Central memory CD4-positive, alpha-beta T cell (primary cell): ENCODE measurements at places on chromosomes 2 and 18.

DNA sequence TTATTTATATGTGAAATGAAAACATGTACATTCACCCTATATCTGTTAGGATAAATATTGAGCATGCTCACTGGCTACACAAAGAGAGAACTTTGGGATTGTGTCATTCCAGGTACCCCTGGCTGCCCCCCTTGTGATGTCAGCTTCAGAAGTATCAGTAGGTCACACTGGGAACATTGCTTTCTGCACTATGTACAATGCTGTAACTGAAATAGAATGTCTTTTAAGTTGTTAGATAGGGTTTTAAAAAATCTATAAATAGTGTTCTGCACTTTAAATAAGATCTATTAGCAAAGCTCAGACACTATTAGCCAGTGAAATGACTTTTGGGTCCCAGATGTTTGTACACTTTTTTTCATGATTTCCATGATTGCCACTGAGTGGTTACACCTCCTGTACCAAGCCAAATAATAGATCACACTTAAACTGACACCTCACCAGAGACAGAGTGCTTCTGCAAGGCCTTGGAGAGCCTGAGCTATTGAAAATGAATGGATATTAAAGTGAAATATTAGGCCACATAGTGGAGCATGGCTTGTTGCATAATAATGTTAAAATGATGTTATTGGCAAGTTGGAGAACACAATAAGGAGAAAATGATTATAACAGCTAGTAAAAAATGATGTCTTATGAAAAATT is 297.0 kb upstream of the NXPH2 start:
- DNase-seq = no peak

- DNase-seq = no peak
These were observed 1.8 kb downstream of the ORC2 start for GRCh38 chr2:200961674-200962073.

- no peak for DNase-seq
These were observed 29.4 kb upstream of the TSPYL6 start for GRCh38 chr2:54285451-54285850.

DNA sequence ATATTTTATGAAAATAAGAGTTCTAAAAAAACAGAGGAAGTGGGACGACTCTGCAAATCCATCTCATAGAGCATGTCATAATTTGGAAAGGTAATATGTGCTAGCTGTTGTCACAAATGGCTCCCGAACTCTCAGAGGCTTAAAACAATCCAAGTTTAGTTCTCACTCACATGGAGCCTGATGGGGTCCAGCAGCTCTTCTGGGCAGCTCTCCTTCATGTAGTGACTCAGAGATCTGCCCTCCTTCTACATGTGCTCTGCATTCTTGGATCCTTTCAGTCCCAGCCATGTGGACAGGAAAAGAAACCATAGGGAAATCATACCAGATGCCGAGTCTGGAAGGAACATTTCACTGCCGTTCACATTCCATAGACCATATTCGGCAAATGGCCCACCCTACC is 180.1 kb upstream of the APCDD1 start:
- no peak for DNase-seq

- DNase-seq = no peak
These were observed 84.9 kb downstream of the CMPK2 start for GRCh38 chr2:6780765-6781274.

DNA sequence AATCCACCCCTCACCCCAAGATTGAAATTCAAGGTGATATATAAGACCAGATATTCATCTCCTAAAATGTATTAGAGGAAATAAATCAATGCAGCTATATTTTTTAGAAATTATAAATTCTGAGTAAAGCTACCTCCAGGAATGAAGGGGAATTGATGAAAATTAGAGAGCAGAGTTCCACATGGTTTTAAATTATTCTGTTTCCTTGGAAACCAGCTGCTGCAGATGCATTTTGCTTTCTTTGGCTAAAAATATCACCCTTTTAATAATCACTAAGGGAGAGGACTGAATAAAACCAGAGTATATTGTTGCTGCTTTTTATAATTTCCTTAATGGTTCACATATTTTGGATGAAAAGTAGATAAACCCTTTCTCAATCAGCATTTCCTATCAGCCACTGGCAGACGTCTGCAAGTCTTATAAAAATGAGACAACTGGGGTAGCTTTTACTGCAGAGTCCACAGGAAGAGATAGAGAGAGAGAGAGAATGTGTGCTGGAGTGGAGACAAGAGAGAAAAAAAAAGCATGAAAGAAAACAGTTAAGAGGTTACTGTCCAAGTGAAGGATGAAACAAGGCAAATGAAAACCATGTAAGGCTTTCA is 2.0 kb downstream of the CSRNP3 start:
- DNase-seq = no peak
